ENCODE measurements at places on chromosomes 13 and 19. TPM values are rescaled to one million over a fixed set of nuclear protein-coding genes. Genes with fewer than 3 reads are reported as not detected.

The ZNF20 gene
- 6.1 TPM for total RNA-seq

The CFAP97D2 gene
- total RNA-seq: not detected

The DYRK1B gene
- 13.4 TPM for total RNA-seq

The LILRA2 gene
- 0.48 TPM for total RNA-seq

The EPSTI1 gene
- 41.7 TPM for total RNA-seq

The RASL11A gene
- total RNA-seq: 0.35 TPM

Data from activated naive CD4-positive, alpha-beta T cell treated with anti-CD3 and anti-CD28 coated beads, Interleukin-2, amount 10 ng/mL, durations not matched to agents 5 hours and 36 hours (primary cell).